ENCODE measurements at places on chromosomes 2 and 18.
A peak's percentile ranks its signal among the peaks of the same experiment; 100 is the strongest.

- no peak for DNase-seq
Measured at GRCh38 chr18:26993568-26993967, 128.1 kb upstream of the AQP4 start.

DNA sequence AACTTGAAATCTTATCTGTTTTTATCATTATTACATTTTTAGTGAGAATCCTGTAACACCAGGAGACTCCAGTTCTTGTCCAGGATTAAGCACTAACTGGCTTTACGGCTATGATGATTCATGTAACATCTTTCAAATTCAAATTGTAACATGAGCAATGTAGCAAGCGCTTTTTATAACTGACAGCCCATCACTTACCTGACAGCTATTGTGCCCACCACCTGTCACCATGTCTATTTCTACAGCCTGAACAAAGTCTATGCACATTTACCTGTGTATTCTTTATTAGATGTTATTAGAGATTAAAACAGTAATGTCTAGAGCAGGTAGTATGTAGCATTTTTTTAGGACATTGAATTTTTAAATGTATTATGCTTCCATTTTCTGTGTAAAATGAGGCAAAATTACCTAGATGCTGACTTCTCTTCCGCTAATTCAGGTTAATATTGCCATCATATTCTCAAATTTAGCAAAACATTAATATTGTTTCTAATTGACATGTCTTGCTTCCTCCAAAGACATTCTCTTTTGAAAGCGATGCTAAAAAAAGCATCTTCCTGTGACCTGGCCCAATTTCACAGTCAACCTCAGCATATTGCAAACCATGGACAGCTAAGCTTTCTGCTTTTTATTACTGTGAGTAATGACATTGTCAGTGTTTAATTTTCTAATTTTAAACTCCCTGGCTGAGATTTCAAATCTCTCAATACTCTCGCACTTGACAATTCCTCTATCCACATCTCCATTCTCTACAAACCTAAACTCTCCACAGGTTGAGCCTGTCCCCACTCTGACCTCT is 37.8 kb downstream of the RIT2 start:
- DNase-seq = no peak

- no peak for DNase-seq
Measured at GRCh38 chr2:120576509-120577474, 158.9 kb upstream of the GLI2 start.

- DNase-seq = no peak
Measured at GRCh38 chr2:96842600-96842999, 1.2 kb downstream of the ANKRD23 start.

GRCh38 chr2:68248361-68248760 is 4.0 kb downstream of the PPP3R1 start:
- DNase-seq = no peak

DNA sequence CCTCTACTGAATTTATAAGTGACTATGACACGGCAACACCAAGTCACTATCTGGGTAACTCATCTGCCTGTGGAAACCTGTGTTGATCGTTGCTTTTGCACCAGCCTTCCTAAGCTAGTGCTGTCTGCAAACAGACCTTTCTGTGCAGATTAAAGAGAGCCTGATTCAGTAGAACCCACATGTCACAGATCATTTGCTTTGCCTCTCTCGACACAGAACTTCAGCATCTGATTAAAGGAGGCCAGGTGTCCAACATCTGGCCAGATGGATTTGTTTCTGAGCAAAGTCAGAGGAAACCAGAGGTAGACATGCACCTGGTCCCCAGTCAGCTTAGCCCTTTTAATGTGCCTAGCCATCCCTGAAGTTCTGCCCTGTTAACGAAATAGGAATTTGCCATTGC is 15.0 kb upstream of the TTR start:
- DNase-seq = peak; percentile 48

- no peak for DNase-seq
Measured at GRCh38 chr18:1805521-1805920, 765.8 kb downstream of the METTL4 start.

DNA sequence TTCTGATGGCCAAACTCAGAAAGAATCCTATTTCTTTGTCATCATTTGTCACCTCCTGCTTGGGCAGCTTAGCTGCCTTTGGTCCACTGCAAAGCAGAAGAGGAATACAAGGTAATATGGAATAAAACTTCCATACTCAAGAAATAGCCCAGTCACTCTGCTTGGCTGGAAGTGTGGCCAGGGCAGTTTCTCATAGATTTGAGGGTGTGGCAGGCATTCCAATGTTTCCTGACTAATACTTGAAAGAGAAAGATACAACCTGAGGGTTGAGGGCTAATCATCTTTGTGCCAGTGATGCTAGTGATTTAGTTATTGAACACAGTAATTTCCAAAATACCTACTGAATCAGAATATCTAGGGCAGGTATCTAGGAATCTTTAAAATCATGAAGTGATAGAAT is 83.1 kb downstream of the FAM161A start:
- DNase-seq = no peak

- DNase-seq = no peak
Measured at GRCh38 chr18:48129621-48130082, 199.2 kb upstream of the SMAD2 start.

DNA sequence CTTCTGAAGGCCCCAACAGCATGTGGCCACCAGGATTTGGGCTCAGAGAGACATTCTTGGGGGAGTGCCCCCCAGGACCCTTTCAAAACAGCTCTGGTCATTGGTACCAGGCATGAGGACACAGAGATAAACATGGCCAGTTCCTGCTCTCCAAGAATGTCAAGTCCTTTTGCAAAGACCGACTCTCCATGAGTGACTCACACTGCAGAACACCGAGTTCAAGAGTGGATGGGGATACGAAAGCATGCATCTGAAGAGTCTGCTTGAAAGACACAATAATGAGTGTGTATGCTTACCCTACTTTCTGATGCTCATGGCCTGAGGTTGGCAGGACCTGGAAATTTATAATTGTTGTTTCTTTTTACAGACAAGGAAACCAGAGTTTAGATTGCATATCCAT is 450.6 kb downstream of the TSN start:
- DNase-seq = no peak

GRCh38 chr2:22999951-23000350 is 385.0 kb upstream of the KLHL29 start:
- no peak for DNase-seq

- no peak for DNase-seq
Measured at GRCh38 chr2:232831496-232831895, 38.6 kb upstream of the SNORC start.

DNA sequence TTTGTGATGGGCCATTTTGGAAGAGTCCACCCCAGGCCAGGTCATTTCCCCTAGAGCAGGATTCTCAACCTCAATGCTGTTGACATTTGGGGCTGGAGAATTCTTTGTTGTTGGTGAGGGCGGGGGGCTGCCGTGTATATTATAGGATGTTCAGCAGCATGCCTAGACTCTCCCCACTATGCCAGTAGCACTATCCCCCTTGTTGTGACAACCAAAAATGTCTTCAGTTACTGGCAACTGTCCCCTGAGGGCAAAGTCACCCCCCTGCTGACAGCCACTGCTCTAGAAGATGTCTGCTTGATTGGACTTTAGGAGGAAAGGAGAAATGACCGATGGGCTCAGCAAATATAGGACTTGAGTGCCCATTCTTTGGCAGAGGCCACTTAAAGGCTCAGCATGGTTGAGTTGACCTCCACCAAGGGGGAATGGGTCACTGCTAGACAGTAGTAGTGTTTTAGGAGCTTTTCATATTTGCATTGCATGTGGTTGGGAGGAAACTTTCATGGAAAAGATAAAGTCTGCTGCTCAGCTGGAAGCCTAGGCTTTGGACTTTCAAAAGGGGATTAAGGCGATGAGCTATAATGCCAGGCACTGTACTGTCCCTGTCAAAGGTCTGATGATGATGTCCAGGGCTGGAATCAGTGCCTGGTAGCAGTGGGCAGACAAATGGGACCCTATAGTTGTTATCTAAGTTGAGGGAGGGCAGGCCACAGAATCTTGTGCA is 61.1 kb upstream of the MCFD2 start:
- DNase-seq = no peak

- DNase-seq = no peak
Measured at GRCh38 chr2:111221701-111222100, 101.0 kb downstream of the BCL2L11 start.

GRCh38 chr2:3078684-3079083 is 298.9 kb downstream of the EIPR1 start:
- no peak for DNase-seq

GRCh38 chr2:73078457-73079411 is 7.2 kb upstream of the SFXN5 start:
- no peak for DNase-seq

DNA sequence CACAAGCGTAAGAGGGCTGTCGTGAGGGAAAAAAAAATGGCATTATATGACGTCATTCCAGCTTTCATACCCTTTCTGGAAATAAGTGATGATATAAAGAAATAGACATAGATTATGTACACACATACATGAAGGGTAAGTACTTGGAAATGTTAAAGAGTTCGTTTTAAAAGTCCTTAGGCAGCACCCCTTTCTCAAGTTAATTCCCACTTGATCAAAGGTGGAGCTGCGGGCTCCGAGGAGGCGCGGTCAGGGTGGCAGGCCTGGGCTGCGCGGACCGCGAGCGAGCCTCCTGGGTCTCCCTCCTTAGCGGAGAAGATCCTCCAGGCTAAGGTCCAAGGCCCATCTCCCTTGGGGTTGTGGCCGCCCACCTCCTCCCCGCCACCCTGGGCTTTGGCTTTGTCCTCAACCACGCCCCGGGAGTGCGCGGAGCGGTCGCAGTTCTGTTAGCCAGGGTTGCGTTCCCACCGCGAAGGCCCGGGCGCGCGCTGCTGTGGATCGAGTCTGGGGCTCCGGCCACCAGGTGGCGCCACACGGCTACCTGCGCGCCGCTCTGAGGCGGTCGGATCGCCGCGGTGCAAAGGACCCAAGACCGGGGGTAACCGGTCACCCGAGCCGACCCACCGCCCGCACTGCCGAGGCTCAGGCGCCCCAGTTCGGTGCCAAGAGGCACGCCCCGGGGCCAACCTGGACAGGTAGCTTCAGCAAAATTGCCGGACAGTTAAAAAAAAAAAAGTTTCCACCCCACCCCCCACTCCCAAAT is 66.8 kb downstream of the HNRNPLL start:
- DNase-seq = peak; percentile 76

DNA sequence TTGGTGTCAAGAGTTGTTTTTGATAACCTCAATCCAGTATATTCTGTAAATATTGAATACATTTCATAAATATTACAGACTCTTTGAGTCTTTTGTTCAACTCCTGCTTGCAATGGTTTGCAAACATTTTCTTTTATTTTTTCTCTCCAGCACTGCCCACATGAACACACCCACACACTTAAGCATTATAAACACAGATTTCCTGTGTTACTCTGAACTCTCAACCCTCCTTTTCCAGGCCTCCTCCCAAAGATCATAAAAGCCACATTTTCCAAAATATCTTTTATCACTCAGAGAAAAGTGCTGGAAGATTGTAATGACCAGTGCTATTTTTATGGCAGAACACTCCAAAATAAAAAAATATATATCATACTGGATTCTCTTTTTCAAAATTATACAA is 20.5 kb downstream of the ARHGAP25 start:
- DNase-seq = no peak

Data from NAMALWA (cell line).